ENCODE measurements at places on chromosomes 2 and 18.

DNA sequence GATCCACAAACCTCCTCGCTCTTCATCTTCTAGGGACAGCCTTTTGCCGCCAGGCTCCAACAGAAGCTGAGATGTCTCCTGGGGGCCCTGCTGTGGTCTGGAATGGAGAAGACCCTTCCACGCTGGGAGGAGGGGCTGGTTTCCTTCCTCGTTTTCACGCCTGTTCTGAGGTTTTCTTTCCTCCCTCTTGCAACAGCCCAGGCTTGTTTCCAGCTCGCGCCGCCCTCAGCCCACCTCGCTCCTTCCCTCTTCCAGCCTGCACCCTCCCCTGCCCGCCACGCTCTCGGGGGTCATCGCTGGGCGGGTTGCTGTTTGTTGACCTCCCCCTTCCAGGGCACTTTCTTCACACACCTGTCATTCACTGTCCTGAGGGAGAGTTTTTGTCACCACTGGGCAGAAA, 55.4 kb downstream of the VAPA start:
- DNase-seq = no peak

- no peak for DNase-seq
Observed at GRCh38 chr2:221571025-221571550, 1.0 kb downstream of the EPHA4 start.

DNA sequence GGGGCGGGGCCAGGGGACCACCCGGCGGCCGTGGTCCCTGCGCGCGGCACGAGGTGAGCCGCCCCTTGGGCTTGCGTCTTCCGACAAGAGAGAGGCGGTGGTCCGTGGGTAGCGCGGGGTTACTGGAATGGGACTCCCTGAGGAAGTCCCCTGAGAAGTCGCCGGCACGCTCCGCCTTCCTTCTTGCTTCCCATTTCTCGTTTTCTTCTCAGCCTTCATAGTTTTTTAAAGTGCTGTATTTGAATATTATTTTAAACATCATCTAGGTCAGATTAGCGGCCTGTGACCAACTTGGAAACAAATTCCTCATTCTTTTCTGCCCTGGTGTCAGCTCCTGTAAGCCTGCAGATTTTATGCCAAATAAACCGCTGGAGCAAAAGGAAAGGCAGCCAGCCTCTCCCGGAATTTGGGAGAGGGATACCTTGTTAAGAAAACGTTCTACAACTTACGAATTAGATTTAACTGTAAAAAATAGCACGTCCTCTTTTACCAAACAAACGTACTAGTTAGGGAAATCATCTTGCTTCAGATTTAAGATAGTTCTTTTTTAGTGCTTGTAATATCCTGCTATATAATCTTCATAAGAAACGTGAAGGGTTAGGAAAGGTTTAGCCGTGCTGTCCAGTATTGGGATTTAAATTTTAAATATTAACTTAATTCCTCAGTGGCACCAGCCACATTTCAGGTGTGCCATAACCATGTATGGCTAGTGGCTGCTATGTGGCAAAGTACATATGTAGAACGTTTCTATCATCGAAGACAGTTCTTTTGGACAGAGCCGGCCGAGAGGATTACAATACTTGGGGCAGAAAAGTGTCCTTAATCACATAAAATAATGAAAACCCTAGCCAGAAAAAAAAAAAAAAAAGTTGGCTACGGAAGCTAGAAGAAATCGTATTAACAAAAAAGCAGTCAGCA, 628 bp upstream of the PTPN2 start:
- no peak for DNase-seq

- DNase-seq = no peak
Observed at GRCh38 chr18:9737472-9738121, 29.5 kb downstream of the RAB31 start.

GRCh38 chr18:47215554-47216138, 35.8 kb downstream of the SKOR2 start:
- DNase-seq = no peak

- DNase-seq = no peak
Observed at GRCh38 chr2:206245265-206245672, 29.2 kb upstream of the ZDBF2 start.

GRCh38 chr2:55809875-55810621, 113.5 kb downstream of the EFEMP1 start:
- no peak for DNase-seq

DNA sequence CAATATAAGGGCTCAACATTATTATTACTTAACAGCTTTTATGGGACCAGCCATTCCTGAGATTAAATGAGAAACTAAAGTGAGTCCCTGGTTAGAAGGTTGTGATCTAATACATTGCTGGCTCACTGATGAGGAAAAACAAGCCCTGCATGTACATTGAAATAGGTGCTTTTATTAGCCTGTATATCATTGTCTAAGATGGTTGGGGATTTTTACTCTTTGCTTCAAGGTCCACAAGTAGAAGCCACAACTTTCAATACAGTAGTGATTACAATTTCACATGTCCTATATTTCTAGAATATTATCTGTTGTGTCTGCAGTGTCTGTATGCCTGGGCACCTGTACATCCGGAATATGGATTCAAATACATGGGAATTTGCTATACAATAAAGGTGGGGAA, 104.1 kb upstream of the FZD5 start:
- DNase-seq = no peak

DNA sequence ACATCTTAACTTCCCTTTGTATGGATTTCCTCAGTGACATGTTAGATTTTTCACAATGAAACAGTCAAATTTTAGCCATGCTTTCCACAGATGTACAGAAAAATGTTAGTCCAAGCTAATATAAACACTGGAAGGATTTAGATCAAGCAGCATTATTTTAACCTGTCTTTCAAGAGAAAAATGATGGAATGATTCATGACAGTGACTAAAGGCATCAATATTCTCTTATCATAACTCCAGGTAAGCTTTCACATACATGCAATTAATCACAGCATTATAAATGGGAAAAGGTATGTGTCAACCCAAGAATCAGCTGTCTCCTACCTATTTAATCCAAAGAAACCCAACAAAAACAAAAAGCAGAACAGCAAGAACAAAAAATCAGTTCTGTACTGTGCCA, 92.7 kb downstream of the NCKAP5 start:
- no peak for DNase-seq

DNA sequence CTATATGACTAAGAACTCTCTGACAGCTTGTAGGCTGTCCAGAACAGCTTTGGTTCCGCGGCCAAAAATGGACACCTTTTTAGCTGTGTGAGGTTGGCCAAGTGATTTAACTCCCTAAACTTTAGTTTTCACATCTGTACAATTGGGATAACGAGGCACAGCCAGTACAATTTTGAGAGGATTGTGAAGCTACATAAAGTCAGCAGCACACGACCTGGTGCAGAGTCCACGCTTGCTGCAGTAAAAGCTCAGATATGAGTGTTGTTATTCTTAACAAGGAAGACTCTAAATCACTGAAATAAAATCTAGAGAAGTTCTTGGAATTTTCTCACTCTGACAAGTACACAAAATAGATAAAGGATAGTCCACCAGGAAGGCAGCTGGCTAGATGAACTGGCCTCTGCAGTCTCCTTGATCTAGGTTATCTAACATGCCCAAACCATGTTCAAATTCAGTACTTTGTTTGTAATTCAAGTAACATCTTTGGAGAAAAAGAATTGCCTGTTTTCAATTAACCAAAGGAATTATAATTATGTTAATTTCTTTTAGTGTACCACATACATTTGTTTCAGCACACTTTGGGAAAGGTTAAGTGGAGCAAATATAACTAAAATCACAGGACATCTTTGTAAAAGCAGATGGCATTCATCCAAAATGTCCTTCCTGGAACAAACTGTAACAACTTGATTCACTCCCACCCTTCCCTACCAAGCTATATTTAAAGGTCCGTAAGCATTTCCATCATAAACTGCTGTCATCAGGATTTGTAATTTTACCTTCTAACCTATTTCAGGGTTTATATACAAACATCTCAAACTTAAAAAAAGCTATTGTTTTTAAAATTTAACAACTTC, 201.7 kb upstream of the STK17B start:
- DNase-seq = no peak

Measured in stimulated activated CD4-positive, alpha-beta T cell treated with anti-CD3 and anti-CD28 coated beads, Interleukin-1b, Interleukin-23, amount 100 ng/mL, for 4 hours (primary cell).